ENCODE measurements at places on chromosomes 1 and 21.

DNA sequence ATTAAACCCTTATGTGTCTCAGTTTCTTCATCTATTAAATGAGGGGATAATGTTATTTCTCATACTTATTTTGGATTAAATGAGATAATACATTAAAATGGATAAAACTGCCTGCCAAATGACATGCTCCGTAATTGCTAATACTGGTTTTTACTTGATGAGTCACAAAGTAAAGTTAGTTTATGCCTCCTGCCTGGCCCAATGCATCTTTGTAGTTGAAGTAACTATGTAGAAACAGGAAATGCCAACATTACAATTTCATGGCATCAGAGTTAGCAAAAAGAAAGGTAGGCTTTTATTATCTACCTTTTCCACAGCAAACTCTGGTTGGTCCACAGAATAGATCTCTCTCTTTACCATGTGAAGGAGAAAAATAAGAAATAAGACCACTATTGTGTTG is 214.5 kb downstream of the TBX15 start:
- DNase-seq = no peak

DNA sequence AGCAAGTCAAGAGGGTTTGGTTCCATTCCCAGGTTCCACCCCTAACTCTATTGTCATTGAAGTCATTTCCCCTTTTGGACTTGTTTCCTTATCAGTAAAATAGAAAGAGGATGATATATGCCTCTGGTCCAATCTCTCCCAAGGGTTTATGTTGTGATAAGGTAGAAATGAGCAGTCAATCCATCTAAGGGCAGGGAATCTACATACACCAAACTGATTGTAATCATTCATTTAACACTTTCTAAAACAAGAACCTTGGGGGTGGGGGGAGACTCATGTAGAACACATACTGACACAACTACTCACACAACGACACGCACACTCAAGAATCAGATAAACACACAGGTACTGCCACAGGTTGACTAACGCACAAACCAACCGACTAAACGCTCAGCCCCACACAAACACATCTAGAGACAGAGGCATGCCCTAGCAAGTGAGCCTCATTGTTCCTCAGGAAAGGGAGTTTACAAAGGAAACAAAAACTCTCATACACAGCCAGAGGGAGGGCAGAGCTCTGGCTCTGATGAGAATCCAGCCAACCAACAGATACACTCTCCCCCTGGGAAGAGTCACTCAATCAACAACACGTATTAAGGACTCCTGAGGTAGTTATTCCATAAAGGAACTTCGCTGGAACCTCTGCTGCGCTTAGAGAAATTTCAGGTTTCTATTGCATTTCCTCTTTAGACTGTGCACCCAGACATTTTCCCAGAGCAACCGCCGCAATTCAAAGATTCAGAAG is 1.0 kb downstream of the F11R start:
- DNase-seq = no peak

- DNase-seq = no peak
Measured at GRCh38 chr1:201933840-201934430, 12.4 kb downstream of the LMOD1 start.

DNA sequence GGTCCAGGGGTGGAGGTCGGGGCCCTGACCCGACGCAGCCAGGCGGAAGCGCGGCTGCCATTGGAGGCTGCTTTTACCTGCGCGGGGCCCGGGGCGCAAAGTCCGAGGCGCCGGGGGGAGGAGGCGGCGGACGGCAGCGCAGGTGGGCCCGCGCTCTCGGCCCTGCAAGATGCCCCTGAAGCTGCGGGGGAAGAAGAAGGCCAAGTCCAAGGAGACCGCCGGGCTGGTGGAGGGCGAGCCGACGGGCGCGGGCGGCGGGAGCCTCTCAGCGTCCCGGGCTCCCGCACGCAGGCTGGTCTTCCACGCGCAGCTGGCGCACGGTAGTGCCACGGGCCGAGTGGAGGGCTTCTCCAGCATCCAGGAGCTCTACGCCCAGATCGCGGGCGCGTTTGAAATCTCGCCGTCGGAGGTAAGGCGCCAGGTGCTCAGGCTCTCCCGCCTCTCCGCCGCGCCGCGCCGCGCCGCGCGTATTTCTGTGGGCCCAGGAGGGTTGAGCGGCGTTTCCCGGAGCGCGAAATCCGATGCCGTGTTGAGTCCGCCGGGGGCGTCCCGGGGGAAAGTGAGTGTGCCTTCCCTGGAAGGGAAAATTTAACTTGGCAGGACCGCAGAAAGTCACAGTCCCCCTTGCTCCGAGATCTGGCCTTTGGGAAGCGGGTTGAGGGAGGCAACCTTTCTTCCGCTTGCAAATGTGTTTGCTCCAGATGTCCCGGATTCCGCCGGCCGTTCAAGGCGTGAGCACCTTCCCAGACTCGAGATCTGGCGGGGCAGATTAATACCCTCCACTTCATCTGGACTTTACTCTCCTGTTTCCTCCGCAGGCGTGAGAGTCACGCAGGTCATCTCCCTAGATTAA is at the start of gene GIPC2:
Gene GIPC2, plus strand, starts transcription at position 41 of the 853 bp plus-strand sequence. Its CDS starts 129 bp downstream, at position 170.
- DNase-seq = no peak

GRCh38 chr1:190101756-190102155 is 375.9 kb downstream of the BRINP3 start:
- DNase-seq = no peak

GRCh38 chr1:186212568-186213224 is 162.4 kb downstream of the TPR start:
- peak; percentile 69 for DNase-seq

- DNase-seq = no peak
Measured at GRCh38 chr1:28981210-28981609, 66.8 kb downstream of the EPB41 start.

DNA sequence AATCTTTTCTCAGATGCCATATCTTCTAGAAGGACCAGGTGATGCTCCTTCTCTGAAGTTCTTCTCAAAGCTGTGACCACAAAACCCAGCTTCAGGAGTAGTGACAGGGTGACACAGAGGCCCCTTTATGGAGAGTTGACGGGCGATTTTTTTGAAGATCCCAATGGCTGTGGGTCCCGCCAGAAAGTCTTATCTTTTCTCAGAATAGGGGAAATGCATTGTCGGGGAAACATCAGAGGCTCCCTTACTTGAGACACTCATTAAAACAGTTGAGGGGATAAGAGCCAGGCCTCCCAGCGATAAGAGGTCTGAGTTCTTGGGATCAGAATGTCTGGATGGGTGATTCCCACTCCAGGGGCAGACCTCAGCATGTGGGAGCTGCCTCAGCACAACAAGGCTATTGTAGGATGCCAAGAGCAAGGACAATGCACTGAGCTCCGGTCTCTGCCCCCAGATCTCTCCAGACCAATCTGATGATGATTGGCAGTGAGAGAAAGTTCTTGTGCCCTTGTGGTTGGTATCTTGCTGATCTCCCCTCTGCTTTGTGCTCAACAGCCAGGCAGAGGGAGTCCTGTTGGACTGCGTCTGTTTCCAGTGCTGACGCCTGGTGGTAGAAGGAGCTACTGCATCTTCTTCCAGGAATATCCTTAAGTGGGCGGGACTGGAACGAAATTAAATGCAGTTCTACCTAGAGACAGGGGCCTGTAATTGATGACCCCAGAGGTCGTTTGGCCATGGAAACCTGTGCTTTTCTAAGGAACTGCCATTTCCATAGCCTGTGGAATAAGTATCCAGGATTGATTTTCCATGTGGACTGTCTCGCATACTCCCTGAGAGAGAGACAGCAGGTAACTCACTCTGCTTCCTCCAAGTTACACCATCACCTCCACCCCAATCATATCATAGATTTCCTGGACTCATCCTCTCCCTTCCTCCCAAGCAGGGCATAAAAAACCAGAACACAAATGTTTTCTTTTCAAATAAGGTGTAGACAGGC is 6.8 kb upstream of the ACKR1 start:
- DNase-seq = peak; percentile 76

- DNase-seq = no peak
Measured at GRCh38 chr1:200165493-200166220, 138.1 kb downstream of the NR5A2 start.

DNA sequence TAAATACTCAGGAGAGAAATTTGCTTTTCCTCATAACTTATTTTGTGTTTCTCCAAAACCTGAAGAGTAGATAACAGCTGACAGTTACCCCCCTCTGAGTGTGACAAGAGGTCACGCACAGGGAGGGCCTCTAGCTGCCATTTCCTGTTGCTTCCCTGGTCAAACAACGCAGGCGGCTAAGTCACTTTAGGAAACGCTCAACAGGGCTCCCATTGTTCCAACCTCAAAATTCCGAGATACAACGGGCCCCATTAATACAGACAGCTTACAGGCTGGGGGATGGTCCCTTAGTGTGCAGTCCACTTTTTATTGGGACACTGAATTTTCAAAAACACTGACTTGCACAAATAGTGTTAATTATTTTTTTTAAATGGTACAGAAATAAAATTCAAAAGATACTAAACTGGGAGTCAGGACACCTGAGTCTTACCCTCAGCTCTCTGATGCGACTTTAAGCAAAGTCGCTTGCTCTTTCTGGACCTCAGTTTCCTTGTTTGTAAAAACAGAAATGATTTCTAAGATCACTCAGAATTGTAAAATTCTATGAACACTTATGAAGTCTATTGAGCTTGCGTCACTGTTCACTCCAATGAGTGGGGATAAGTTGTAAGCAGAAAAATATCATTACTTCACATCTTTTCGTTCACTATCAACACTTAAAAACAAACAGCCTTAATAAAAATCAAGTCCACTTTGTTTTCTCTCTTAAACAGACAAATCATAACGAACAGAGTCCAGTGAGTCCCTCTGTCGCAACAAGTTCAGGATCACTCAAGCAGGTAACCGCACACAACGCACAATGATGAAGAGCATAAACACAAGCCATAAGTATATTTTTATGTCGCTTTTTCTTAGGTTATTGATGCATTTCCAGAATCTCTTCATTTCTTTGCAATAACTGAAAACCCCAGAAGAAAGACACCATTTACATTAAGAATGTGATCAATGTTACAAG is 13.5 kb downstream of the LZIC start:
- DNase-seq = no peak

GRCh38 chr1:178048426-178048825 is 45.5 kb upstream of the RASAL2 start:
- DNase-seq = no peak

GRCh38 chr1:183735069-183735860 is 69.7 kb upstream of the RGL1 start:
- DNase-seq = no peak

- DNase-seq = no peak
Measured at GRCh38 chr21:45359451-45360217, 45.3 kb upstream of the COL18A1 start.

- DNase-seq = no peak
Measured at GRCh38 chr1:209674957-209675564, at the start of gene G0S2. Gene G0S2 (plus strand): TSS chr1:209675412. CDS start chr1:209675685, 273 bp downstream.

All from CMK (cell line).